Panc1 (cell line): ENCODE measurements at places on chromosomes 3 and 15.

GRCh38 chr3:88112289-88112688, 37.5 kb upstream of the C3orf38 start:
- DNase-seq, result no peak

GRCh38 chr3:149044339-149045083, 41.8 kb downstream of the HLTF start:
- DNase-seq, result no peak

DNA sequence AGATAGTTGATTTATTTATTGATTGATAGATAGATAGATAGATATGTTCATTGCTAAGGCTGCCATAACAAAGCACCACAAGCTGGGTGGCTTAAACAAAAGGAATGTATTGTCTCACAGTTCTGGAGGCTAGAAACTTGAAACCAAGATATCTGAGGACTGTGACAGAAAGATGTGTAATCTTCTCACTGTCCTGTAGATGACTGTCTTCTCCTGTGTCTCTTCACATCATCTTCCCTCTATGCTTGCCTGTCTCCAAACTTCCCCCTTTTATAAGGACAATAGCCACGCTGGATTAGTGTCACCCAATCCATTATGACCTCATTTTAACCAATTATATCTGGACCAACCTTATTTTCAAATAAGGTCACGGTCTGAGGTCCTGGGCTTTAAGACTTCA, 40.9 kb downstream of the GNB4 start:
- no peak for DNase-seq

- no peak for DNase-seq
Observed at GRCh38 chr3:124773351-124774326, 43.4 kb downstream of the UMPS start.

GRCh38 chr3:30308131-30308530, 298.3 kb upstream of the TGFBR2 start:
- DNase-seq, result no peak

DNA sequence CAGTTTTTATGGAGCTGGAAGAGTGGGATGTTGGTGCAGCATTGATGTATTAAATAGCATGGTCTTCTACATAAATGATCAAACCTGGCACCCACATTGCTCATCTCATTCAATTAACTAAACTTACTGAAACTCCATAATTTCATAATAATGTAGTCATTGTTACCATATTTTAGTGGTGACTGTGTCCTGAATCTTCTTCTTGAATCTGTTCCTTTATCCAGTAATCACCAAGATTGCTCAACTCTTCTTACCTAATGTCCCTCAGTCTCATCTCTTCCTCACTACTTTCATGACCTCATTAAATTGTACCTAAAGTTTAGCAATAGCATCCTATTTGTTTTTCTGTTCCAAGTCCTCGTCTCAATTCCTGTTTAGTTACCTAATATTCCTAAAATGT, 69.8 kb downstream of the FGF7 start:
- DNase-seq, result no peak

- peak; percentile 12 for DNase-seq
Observed at GRCh38 chr3:167032267-167032876, 347.7 kb downstream of the ZBBX start.

- no peak for DNase-seq
Observed at GRCh38 chr3:34405159-34405558, 606.7 kb downstream of the PDCD6IP start.

DNA sequence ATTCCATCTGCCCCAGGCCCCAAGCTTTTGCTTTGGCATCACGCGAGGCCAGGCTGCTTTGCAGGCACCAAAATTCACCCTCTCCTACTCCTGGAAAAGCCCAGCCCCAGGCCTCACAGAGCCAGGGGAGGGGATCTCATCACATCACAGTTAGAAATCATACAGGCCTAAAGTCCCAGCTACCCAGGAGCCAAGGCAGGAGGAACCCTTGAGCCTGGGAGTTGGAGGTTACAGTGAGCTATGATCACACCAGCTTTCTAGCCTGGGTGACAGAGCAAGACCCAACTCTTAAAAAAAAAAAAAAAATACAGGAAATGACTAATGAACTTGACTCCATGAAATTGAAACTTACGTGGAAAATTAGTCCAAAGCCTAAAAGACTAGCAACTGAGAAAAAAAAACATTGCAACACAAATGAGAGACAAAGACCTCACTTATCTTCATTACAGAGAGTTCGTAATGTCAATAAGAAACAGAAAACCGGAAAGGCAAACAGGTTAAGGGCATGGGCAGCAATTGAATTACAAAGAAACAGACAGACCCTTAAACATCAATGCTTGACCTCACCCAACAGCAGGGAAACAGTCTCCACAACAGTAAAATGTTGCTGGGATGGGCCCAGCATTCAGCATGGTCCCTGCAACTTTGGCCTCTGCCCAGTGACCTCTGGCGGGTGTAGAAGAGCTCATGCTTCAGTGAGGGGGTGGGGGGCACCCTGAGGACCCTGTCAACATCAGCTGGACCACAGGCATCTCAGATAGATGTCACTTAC, 151.5 kb downstream of the LRRK1 start:
- no peak for DNase-seq

- DNase-seq, result no peak
Observed at GRCh38 chr3:110887176-110887575, 184.4 kb upstream of the NECTIN3 start.

- DNase-seq, result no peak
Observed at GRCh38 chr3:45088543-45089358, 57.4 kb downstream of the CDCP1 start.

- no peak for DNase-seq
Observed at GRCh38 chr3:72412340-72412956, 435.8 kb downstream of the SHQ1 start.
